Neural progenitor cell (in vitro differentiated cells): ENCODE measurements at places on chromosomes 6 and 20. TPM values are rescaled to one million over a fixed set of nuclear protein-coding genes. Genes with fewer than 3 reads are reported as not detected.

Gene C20orf202
- not detected in 2 replicates for total RNA-seq

DNA sequence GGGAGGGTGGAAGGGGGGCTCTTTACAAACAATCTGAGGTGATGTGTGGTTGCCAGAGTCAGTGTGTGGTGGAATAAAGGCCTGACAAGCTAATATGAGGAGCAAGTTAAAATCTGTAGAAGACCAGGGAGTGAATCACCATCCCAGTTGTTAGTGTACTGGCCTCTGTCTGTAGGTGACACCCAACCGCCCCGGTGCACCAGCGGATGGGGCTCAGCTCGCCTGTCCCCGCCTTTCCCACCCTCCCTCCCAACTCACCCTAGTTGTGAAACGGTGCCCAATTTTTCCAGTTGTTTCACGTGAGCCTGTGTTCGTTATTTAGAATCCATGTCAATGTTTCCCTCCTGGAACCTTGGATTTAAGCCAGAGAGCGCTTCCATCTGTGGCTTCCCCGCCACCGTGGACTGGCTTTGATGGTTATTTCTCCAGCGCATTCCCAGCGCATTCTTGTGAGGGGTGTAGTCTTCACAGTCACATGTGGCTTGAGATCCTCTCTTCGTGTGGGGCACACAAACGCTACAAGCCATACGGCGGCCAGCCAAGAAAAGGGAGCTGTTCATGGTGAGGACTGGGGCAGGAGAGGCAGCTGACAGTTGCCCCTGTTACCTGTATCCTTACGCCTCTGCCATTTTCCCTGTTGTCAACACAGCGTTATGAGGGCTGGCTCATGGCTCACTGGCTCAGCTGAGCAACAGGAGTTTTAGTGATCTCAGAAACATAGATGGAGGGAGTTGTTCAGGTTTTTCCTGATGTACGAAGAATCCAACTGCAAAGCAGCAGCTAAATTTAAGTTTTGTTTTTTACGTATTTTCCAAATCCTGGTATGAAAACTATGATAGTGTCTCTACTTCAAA is 137.6 kb downstream of the ZDHHC14 start:
- no peak for DNase-seq

- DNase-seq: no peak
Observed at GRCh38 chr20:8062756-8063155, 43.2 kb upstream of the TMX4 start.

DNA sequence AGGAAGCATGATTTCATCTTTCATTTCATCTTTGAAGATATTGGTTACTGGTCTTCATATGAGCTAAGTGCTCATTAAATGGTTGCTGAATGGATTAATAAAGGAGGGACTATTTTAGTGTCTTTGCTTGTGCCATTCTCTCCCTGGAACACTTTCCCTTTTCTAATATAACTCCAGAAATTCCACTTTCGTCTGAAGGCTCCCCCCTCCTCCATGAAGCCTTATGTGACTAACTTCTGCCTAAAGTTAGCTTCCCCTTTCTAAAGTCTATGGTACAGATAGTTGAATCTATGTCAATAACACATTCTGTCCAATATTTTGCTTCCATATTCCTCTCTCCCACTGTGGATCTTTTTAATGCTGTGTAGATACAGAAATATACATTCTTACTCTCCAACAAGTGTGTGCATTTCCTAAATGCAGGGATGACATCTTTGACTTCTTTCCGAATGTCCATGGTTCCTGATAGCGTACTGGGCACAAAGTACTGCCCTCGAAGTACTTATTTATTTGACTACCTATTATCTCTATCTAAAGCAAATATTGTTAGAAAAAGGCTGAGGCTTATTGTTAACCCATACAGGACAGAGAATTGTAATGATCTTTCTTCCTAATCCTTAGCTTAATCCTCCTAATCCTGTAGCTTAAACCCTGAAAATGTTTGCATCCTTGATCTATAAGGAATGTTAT is 84.7 kb upstream of the ELOVL5 start:
- DNase-seq: no peak

Gene SAMD3
- total RNA-seq: 0.19 and 2.0 TPM in 2 replicates

Gene WFDC12
- not detected in 2 replicates for total RNA-seq

GRCh38 chr6:44321210-44321609 is 8.1 kb upstream of the AARS2 start:
- DNase-seq: no peak

GRCh38 chr6:152642578-152643375 is 5.6 kb upstream of the SYNE1 start:
- DNase-seq: peak; percentile 77

Gene GPSM3
- 3.4 and 4.5 TPM in 2 replicates for total RNA-seq

DNA sequence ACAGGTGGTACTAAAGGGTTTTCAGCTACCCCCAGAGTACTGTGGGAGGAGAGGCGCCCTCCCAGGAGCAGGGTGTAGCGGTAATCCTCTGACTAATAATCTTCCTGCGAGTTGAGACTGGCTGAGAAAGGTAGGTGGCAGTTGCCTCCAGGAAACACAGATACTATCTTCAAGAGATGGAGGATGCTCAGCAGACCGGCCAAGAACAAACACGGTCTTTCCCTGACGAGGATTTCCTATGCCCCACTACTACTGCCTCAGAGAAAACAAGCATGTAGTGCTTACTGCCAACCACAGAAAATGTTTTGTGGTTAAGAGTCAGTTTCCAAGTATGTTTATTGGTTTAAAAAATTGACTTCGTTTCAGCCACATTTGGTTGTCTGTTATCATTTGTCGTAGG is 26.8 kb downstream of the C6orf89 start:
- no peak for DNase-seq

- DNase-seq: peak; percentile 81
Observed at GRCh38 chr6:159969921-159970320, 1.0 kb downstream of the IGF2R start.

- DNase-seq: peak; percentile 56
Observed at GRCh38 chr6:89079511-89080234, 878 bp upstream of the PNRC1 start.

DNA sequence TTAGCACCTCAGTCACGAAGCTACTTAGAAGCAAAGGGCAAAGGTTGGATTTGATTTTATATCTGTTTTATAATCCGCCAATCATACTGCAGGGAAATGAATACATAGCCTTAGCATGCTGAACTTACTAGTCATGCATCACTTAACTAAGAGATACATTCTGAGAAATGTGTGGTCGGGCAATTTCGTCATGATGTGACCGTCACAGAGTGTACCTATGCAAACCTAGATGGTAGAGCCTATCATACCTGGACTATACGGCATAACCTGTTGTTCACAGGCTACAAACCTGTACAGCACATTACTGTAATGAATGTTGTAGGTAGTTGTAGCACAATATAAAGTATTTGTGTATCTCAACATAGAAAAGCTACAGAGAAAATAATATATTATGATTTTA is 345.2 kb upstream of the RGS17 start:
- no peak for DNase-seq

Gene LY6G6C
- total RNA-seq: not detected in 2 replicates

Gene PPIL6
- total RNA-seq: 4.8 and 7.9 TPM in 2 replicates

DNA sequence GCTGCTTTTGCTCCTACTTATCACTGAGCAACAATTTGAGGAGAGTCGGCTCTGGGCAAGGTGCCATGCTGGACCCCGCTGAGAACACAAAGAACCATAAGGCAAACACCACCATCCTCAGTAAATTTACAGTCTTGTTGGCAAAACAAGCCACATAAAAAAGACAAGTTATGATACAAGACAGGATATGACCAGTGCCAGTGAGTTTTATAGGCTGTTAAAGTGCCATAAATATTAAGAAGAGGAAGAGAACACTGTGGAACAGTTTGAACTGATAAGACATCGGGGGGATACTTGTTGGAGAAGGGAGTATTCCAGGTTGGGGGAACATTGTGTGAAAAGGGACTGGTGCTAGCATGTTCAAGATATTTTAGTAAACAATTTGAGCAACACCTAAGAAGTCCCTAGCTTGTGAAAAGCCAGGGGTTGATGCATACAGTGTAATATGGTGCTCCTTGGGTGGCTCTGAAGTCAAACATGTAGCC is 25.3 kb upstream of the RIPOR2 start:
- no peak for DNase-seq

DNA sequence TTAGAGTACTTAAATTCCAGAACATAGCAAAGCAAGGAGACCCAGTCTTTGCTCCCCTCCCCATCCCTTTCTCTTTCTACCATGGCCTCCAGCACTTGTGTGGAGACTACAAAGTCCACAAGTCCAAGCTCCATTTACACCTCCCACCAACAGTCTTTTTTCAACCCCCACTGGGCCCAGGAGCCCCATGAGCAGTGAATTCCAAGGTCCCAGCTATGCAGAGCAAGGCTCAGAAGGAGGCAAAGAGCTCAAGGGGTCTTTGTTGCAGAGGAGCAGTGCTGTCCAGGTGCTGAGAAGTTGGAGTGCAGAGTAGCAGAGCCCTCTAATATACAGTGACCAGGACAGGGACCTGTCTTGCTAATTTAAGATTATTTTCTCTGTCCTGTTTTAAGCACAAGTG is 9.0 kb downstream of the PAK5 start:
- peak; percentile 29 for DNase-seq

Gene CCHCR1
- total RNA-seq: 23.2 and 54.9 TPM in 2 replicates
